Epithelial cell of prostate (primary cell): ENCODE measurements at places on chromosomes 5 and 9.

DNA sequence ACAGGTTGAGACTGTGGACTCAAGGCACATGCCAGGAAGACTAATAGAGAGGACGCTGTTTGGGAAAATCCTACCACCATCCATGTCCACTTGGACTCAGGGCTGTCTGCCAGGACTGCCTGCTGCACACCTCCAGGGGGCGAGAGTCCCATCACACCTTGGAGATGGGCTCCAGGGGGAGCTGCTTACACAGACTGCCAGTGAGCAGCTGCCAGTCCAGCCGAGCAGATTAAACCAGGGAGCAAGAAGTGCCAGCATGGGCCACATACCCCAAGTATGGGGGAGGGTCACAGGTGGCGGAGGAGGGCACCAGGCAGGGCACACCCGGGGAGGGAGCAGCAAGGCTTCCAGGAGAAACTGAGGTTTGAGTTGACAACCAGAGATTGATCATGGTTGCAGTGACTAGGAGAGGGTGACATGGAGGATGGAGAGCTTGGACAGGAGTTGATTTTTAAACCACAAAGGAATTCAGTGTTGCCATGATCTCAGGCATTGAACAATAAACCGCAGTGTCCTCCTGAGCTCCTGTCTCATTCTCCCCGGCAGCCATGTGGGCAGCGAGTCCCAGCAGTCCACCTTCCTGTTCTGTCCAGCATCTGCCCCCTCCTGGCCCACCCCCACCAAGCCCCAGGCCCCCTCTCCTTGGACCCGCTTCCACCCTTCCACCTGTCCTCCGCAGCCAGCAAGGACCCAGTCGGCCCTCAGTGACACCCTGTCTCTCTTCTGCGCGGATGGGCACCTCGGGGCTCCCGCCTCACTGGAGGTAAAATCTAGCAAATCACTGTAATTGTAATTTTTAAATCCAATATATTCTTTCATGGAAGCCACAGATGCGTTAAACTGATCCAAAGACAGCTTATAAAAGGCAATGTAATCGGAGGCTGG, 3.1 kb upstream of the VAV2 start:
- no peak for DNase-seq

GRCh38 chr5:167417662-167418061, 873.8 kb upstream of the WWC1 start:
- no peak for DNase-seq

DNA sequence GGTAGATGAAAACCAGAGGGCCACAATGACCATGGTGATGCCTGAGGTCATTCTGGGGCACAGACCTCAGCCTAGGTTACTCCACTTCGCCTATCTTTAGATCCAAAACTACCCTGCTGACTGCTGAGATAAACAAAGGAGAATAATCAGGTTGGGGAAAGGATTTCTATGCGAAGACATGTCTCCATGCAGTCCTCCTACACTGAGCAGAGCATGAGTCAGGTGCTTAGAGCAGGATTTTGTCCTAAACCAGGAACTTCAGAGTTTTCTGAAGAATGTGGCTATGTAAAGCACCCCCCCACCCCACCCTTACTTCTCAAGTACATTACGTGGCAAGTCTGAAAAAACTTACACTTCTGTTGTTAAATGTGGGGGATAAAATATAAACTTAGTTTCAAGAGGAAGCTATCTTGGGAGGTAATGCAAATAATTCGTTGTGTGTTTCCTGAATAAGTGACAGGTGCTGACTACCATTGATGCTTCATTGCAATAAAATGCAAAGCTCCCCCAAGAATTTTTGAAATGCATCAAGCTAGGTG, 19.4 kb downstream of the PDCD1LG2 start:
- no peak for DNase-seq

GRCh38 chr9:131334629-131335367, 45.3 kb downstream of the PLPP7 start:
- no peak for DNase-seq

- DNase-seq = no peak
These were observed 23.0 kb upstream of the CEP78 start for GRCh38 chr9:78212868-78213267.

DNA sequence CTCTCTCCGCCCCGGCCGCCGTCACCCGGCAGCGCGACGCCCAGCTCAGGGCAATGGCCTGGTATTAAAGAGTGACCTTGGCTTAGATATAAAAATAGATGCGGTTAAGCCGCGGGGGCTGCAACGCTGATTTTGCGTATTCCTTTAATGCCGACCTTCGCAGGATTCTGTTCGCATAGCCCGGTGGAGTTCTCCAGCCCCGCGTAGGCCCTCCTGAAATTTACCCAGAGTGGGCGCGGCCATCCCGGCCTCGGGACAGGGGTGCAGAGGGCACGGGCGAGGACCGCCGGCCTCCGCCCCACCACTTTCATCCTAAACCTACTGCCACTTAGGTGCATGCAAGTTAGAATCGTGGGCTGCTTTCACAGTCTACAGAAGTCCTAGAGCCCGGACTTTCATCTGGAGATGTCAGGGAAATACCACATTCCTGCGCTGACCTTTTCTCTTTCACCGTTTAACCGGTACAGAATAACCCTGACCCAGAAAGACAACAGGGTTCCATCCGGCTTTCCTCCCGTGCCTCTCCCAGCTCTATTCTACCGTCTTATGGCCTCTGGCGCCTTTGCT, 492 bp upstream of the FAM169A start:
- DNase-seq = no peak

- no peak for DNase-seq
These were observed 362.6 kb downstream of the PTPRD start for GRCh38 chr9:10250219-10250618.

DNA sequence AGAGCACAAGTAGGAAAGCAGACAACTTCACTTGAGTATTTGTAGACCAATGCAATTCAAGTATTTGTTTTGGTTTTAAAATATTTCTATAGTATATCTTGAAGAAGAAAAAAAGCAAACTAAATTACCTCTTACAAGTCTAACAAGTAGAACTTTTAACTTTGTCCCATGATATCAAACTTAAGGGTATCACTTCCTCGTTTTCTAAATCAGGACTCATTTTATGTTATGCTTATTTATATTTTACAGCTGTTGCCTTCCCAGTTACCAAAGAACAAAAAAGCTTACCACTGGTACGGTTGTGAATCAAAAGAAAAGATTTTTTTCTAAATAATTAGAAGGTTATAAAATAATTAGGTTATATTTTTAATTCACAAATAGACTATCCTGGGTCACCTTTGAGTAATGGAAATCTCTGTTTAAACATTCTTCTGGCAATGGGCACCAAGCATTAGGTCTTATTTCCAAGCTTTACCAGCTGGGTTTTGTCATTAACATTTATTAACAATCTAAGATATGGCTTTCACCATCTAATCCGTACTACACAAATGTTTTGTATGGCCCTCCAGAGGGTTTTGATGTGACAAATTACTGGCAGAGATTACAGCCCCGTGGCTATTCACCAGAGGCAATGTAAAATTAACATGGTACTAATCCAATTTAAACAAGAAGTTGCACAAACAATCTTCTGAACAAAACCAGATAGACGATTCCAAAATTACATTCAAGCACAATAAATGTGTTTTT, 63.6 kb downstream of the CEP120 start:
- DNase-seq = no peak

DNA sequence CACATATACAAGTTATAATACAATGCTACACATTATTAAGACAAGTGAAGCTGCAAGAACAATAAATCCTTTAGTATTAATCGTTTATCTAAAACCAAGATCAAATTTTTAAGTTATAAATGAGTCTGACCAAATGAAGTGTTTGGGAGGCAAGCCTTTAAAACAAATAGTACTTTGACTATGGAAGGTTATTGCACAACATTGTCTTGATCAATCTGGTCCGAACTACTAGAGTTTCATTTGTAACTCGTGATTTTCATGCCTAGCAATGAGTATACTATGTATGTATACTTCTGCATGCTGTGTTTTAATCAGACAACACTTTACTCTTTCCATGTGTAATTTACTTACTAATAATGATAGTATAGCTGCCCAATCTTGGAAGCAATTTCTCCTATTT, 87.2 kb upstream of the GOLGA1 start:
- no peak for DNase-seq

GRCh38 chr9:111662576-111663300, 1.3 kb downstream of the GNG10 start:
- no peak for DNase-seq

GRCh38 chr9:21002040-21002439, 29.4 kb downstream of the HACD4 start:
- DNase-seq = no peak

DNA sequence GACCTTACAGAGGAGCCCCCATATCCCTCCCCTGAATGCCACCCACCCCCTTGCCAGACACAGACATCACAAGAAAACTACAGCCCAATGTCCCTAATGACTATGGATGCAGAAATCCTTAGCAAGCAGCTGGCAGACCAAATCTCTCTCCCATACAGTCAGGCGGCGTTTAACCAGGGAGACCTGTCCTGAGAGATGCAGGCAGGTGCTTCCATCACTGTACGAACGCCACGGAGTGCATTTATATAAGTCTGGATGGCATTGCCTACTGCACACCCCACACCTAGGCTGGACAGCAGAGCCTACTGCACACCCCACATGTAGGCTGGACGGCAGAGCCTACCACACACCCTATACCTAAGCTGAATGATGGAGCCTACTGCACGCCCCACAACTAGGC, 34.4 kb upstream of the SARDH start:
- no peak for DNase-seq

- DNase-seq = peak; percentile 80
These were observed 105.5 kb downstream of the PDE6A start for GRCh38 chr5:149838881-149839739.

- DNase-seq = no peak
These were observed 826.8 kb downstream of the EFNA5 start for GRCh38 chr5:106843812-106844416.
